Stimulated activated CD4-positive, alpha-beta T cell treated with anti-CD3 and anti-CD28 coated beads, TNF-alpha, amount 100 ng/mL, for 4 hours (primary cell): ENCODE measurements at places on chromosomes 6 and 20.

GRCh38 chr20:5168651-5169396, 42.0 kb downstream of the CDS2 start:
- DNase-seq, result no peak

GRCh38 chr6:154638369-154638768, 94.8 kb upstream of the SCAF8 start:
- no peak for DNase-seq

DNA sequence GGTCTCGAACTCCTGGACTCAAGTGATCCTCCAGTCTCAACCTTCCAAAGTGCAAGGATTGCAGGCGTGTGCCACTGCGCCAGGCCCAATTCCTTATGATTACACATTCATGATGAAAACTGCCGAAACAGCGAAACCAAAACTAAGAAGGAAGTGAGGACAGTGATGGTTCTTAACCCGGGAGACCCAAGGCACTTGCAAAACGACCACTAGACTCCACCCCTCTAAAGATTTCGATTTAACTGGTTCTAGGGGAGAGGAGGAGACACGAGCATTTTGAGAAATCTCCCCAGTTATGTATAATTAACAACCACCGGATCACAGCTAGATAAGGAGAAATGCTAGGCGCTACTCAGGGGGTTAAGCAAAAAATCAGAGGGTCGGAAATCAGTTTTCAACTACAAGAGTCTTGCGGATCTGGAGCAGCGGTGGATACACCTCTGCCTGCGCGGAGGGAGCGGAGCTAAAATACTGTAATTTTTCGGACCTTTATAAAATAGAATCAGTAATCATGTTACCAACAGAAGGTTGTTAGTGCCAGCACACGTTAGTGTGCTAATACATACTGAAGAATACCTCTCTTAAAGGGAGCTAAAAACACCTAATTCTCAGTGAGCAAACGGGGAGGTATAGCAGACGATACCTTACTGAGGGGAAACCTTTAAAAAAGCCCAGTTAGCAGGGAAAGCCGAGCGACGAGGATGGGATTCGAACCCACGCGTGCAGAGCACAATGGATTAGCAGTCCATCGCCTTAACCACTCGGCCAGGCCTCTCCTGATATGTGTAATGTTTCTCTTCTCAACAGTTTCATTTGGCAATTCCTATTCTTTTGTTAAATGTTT, 60.0 kb upstream of the BTN3A2 start:
- DNase-seq, result peak; percentile 64

DNA sequence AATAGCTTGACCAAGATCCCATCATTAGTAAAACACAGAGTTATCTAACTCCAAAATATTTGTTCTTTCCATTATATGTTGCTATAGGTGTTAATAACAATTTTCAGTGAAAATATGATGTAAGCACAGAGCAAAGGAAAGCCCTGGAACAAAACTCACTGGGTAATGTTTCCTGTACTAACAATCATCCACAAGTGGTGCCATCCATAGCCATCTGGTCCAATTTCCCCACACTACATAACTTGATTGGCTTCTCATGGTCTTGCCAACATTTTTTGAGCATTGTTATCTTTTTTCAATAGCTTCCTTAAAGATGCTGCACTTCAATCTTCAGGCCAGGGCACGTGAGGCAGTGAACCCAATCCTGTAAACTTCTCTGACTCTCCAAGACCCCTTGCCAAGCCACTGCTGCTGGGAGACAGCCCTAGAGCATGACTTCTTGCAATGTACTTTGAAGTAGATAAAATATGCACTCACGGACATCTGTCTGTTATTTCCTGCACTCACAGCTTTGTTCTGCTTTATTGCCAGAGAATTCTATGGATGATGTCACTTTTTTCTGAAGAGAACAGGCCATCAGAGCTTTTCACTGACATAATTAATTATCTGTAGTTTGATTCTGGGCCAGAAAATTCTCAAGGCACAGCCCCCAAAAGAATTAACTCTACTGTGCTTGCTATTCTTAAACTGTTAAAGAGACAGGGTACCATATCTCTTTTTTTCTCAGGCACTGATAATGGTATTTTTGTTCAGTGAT, 97.5 kb upstream of the TMEM30A start:
- DNase-seq, result no peak

DNA sequence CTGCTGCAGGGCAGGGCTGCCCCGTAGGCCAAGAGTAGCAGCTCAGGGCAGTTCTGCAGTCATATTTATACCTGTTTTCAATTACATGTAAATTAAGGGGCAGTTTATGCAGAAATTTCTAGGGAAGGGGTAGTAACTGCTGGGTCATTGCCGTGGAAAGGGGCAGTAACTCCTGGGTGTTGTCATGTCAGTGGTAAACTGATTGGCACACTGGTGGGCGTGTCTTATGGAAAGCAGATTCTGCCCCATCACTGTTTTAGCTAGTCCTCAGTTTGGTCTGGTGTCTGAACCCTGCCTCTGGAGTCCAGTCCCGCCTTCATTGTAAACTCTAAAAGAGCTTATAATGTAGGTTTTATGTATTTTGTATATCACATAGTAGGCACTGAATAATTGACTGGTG, 22.1 kb downstream of the MAP3K4 start:
- no peak for DNase-seq

DNA sequence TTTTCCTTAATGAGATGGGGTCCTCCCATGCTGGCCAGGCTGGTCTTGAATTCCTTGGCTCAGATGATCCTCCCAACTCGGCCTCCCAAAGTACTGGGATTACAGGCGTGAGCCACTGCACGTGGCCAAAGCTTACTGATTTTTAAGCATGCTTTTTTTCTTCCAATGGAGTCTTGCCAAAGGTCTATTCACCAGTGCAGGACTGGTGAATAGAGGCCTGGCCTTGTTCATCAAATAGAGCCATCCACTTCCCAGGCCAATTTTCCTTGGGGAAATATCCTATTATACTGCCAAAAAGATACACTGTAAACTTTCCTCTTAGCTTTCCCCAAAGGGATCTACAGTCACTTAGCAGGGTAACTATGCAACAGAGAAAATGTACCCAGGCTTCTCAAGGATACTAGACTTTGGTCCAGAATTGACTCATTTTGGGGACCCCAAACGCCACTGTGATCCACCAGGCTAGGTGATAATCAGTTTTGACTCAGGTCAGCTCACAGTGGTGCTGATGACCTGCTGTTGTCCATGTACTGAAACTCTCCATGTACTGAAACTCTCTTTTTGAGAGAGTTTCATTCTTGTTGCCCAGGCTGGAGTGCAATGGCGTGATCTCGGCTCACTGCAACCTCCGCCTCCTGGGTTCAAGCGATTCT, 91.8 kb downstream of the REPS1 start:
- no peak for DNase-seq

DNA sequence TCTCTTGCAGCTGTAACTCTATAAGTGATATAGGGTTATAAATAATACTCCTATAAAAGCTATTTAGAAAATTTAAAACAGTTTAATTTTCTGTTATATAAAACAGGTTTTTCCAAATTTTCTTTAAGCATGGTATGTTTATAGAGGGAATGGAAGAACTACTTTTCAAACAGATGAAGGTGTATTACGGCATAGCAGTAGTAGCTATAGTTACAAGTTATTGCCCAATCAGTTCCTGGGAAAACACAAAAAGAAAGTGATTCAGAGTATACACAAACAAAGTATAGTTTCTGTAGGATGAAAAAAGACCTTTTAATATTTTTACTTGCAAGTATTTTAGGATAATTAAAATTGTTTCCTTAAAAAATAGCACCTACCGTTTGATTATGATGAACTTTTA, 9.8 kb downstream of the SLC17A5 start:
- no peak for DNase-seq

DNA sequence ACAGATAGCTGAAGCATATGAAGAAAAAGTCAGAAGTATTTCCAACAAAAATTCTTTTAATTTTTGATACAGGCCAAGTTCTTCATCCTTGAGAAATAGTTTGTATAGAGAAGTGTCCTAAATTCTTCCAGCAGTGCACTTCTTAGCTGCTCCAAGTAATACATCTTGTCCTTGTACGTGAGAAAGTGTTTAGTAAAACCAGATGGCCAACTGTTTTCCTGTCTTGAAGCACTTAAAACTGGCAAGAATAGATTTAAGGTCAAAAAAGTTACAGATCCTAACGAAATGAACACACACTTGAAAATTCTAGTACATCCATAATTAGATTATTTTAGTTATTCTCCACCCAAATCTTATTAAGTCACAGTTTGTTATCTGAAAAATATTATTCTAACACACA, 52.2 kb upstream of the HSF2 start:
- no peak for DNase-seq

- DNase-seq, result no peak
These were observed 48.2 kb downstream of the PLG start for GRCh38 chr6:160750276-160750689.

- DNase-seq, result no peak
These were observed 193.4 kb upstream of the PREP start for GRCh38 chr6:105596284-105596755.

DNA sequence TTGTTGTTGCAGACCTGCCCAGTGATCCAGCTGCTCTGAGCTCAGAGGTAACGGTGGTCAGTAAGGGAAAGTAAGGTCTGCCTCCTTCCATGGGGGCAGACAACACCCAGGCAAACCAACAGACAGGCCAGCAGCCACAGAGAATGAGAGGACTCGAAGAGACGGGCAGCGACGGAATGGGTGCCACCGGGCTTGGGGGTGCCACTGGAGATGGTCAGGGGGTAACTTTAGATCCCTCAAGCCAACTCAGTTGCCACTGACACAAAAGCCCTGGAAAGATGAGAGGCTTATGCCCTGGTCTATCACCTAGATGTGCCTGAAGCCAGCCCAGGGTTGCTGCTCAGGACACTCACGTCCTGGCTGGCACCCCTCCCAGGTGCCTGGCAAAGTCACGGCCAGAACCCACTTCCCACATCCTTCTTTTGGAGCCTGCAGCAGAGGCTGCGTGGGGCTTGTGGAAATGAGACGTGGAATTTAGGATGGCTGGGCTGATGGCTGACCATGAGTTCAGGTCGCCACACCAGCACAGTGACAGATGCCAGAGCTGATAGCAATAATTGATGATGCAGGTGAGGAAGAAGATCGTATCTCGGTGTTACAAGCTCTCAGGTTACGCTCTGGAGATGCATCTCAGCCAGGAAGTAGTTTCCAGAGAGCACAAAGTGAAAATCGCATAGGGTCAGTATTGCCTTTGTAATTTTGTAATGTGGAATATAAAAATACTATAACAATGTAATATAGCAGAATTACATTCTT, 209.1 kb downstream of the SYNDIG1 start:
- DNase-seq, result no peak

- DNase-seq, result no peak
These were observed 78.6 kb downstream of the CLVS2 start for GRCh38 chr6:123074616-123075015.

GRCh38 chr6:69866770-69867638, 648 bp downstream of the COL19A1 start:
- DNase-seq, result peak; percentile 40

DNA sequence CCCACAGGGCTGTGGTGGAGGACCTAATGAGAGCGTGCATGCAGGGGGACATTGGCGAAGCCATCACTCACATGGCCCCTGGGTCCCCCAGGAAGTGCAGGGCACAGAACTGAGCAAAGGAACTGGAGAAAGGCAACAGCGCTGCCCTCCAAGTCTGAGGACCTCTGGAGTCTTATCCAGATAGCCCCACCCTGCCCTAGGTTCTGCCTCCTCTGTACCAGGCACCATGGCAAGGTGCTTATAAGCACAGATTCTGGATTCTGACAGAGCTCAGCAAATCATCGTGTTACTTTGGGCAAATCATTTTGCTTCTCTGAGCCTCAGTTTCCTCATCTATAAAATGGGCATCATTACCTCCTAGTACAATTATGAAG, 44.5 kb downstream of the SLC13A3 start:
- DNase-seq, result no peak

DNA sequence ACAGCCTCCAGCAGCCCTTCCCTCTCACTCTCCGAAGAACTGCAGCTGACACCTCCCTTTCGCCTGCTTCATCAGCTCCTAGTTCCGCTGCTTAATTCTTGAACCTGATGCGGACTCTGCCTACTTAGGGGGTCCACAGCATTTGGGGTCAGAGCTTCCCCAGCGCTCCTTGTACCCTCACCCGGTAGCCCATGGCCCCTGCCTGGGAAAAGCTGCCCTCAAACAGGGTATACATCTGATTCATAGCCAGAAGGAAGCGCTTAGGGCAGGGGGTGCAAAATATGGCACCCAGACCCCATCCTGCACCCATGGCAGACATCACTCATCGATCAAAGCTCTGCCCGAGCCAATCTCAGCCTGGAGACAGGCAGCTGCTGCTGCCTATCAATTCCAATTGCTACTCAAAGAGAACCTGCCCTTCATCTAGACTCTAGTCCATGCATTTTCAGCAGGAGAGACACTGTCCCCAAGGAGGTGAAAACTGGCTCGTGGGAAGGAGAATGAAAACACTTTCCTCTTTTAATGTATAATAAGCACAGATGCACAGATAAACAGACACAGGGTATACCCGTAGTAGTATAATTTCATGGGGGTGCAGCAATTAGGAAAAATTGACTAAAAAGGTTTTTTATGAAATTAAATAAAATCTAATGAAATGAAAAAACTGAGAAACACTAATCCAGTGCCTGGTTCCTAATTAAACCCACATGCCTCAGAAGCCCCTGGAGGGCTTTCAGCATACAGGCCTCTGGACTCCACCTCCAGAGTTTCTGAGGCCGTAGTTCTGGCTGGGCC, 194.8 kb downstream of the PREX1 start:
- DNase-seq, result no peak
